ENCODE measurements at places on chromosomes 4 and X. TPM values are rescaled to one million over a fixed set of nuclear protein-coding genes. Genes with fewer than 3 reads are reported as not detected.

IL2 gene
- total RNA-seq, result not detected

DNA sequence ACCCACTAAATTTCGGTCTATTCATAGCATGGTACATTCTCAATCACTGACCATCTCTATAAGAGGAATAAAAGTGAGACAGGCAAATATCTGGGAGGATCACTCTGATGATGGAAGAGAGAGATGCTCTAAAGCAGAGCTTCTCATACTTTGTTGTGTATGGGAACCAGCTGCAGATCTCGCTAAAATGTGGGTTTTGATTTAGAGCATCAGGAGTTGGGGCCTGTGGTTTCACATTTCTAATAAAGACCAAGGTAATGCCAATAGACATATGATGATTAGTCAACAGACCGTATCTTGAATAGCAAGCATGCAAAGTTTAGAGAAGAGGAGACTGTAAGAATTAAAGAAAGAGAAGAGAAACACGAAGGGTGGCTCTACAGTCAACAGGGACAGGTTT lies 107.4 kb upstream of the FTHL17 start:
- no peak for DNase-seq

- no peak for DNase-seq
Observed at GRCh38 chrX:145213504-145213903, 33.8 kb upstream of the SPANXN1 start.

- peak; percentile 4 for DNase-seq
Observed at GRCh38 chrX:148530464-148531077, 30.2 kb downstream of the AFF2 start.

VSIG1 gene
- 4.0 TPM for total RNA-seq

GRCh38 chrX:47619486-47620302 lies at the start of gene SYN1:
Gene SYN1, minus strand, starts transcription at chrX:47619857. Its CDS starts 129 bp downstream, at chrX:47619728.
- peak; percentile 18 for DNase-seq

NAA15 gene
- 58.0 TPM for total RNA-seq

DNA sequence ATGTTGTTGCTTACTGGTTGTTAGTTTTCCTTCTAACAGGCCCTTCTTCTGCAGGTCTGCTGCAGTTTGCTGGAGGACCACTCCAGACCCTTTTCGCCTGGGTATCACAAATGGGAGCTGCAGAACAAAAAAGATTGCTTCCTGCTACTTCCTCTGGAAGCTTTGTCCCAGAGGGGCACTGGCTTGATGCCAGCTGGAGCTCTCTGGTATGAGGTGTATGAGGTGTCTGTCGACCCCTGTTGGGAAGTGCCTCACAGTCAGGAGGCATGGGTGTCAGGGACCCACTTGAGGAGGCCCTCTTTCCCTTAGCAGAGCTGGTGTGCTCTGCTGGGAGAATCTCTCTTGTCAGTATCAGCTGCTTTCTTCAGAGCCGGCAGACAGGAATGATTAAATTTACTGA lies 127.4 kb upstream of the EDA2R start:
- no peak for DNase-seq

UGT2B11 gene
- not detected for total RNA-seq

GRCh38 chr4:25760518-25761157 lies 102.2 kb downstream of the SEL1L3 start:
- peak; percentile 31 for DNase-seq

DIPK2B gene
- 0.17 TPM for total RNA-seq

DNA sequence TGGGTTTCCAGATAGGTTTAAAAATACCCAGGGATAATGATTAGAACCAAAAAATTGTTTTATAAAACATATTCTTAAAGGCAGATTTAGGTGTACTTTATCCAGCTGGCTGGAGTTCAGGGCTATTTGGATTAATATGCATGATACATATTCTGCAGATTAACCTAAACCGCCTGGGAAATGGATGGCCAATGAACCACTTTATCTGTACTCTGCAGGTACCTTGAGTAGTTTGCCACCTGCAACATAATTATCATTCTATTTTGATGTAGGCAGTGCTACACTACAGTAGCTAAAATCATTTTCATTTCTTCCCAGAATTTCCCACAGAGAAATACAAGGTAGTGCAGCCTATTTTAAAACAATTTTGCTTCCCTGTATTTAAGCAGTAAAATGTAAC lies 683.2 kb upstream of the GNPDA2 start:
- DNase-seq, result no peak

- DNase-seq, result no peak
Observed at GRCh38 chr4:20376070-20376469, 124.4 kb downstream of the SLIT2 start.

DNA sequence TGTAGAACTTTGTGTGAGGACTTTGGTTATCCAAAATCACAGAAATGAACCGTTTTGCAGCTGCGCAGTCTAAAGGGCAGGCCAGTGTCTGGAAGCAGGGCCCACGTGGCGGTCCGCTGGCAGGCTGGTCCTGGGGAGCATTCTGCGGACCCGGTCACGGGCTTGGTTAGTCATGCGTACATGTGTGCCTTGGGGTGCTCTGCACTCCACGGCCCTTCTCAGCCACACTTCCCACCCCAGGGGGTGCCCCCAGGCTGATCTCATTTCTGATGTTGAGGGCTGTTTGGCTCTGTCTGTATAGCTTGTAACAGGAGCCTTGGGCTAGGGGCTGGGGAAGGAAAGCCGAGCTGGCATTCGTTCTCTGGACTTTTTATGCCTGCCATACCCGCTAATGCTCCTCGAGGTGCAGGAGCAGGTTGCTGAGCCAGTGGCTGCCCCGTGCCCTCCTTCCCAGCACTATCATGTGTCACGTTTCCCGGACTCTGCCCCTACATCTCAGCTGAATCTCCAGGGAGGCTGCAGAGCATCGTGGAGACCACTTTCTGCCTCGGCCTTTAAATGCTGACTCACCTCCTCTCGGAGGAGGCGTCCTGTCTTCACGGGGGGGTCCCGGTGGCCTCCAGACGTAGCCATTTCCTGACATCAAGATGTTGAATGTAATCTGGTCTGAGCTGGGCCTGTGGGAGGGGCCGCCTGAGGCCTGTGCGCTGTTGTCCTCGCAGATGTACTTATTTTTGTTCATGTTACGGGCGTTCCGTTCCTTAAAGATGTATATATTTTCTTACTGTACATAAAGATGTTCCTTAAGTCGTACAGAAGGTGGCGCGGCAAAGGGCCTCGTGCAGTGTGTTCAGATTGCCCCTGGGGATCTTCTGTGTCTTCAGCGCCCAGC lies 11.4 kb upstream of the TADA2B start:
- peak; percentile 49 for DNase-seq

MAGEB17 gene
- total RNA-seq, result not detected

- DNase-seq, result no peak
Observed at GRCh38 chr4:73731968-73732610, 8.3 kb upstream of the CXCL8 start.

WDR1 gene
- total RNA-seq, result 387 TPM

DNA sequence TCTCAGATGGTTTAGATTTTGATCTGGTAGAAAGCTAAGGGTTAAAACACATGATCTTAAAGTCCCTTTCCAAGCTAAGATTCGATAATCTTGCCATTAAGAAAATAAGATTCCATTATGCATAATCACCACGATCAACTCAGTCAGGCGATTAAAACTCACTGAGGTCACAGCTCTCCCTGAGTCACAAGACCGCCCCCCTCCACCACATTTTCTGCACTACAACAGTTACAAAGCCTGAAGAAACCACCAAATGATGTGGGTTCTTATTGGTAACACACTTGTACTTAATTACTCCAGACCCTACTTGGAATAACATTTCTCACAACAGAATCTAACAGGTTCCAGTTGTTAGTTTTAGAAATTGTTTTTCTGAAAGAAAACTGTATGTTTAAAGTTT lies 62.8 kb downstream of the SH3KBP1 start:
- peak; percentile 88 for DNase-seq

DNA sequence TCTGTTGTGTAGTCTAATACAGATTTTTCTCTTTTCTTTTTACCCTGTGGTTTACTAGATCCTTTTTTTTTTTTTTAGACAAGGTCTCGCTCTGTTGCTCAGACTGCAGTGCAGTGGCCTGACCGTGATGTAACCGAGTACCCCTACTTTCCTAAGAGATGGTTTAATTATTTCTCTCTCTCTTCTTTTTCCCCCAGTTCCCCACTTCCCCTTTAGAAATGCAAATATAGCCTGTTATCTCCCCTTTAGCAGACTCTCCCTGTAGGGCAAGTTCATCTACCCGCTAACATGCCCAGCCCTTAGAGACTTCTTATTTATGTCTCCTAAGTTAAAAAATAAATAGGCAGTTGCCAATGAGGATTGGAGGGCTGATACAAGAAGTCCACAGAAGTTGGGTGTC lies 4.5 kb downstream of the SNX25 start:
- DNase-seq, result no peak

DNA sequence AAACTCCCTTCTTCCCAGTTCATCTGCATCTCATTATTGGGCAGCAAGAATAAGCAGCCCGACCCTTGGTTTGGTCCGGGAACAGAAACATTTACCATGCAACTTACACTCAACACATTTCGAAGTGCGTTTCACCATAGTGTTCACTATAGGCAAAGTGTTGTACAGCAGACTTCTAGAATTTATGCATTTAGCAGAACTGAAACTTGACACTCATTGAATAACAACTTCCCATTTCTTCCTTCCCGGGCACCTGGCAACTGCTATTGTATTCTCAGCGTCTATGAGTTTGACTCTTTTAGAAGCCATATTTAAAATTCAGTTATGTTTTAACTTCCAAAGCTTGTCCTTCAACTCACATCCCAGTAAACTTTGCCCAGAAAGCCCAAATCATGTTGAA lies 840.6 kb downstream of the NLGN4X start:
- DNase-seq, result no peak

CLGN gene
- 2.0 TPM for total RNA-seq

DNA sequence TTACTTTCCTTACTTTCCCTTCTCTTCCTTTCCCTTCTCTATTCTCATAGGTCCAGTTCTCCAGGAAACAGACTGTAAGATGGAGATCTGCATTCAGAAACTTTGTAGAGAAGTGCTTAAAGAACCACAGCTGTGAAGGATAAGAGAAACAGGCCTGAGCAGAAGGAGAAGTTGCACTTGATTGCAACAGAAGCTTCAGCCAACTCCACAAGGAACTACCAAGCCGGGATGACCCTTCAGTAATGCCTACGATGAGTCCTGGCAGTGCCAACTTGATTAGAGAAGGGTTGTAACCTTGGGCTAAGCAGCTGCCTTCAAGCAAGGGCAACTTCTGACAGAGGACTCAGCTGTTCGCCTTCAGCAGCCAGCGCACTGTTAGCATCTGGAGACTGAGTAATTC lies 413.3 kb upstream of the RASGEF1B start:
- no peak for DNase-seq

GRCh38 chr4:177220376-177220775 lies 89.3 kb upstream of the NEIL3 start:
- DNase-seq, result peak; percentile 33

ANKRD17 gene
- 108 TPM for total RNA-seq

DNA sequence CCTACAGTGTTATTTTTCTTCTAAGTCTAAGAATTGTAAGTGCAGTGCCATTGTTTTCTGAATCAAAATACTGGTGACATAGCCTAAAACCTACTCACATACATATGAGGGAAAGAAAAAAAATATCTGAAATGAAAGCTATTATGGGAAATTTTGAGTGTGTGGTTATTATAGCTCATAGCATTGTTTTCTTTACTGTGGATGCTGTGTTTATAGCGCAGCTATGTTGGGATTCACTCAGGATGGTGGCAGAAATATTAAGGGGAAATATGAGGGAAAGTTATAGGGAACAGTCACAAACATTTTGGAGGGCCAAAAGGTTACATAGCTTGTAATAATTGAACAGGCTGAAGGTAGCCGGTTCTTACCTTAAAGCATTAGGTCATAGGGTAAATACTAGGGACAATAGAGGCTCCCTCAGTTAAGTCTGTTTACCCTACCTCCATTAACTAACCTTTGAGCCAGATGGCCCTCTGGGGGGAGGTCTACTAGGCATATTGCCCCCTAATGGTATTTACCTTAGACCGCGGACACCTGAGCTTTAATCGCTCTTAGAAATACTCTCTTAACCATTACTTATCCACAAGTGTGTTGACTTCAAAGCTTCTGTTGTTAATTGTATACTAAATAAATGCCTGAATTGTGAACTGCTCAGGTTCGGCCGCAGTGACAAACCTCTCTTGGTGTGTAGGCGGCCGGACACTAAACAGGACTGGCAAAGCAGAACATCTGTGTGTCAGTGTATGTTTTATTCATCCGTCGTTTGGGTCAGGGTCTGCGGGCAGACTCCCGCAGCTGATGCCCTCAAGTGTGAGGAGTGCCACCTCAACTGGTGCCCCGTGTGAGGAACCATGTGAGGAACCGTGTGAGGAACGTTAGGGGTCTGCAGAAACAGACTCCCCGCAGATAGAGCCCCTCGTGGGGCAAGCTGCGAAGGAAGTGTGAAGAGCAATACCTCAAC lies 21.3 kb upstream of the SULT1B1 start:
- DNase-seq, result no peak

CENPVL2 gene
- not detected for total RNA-seq

DNA sequence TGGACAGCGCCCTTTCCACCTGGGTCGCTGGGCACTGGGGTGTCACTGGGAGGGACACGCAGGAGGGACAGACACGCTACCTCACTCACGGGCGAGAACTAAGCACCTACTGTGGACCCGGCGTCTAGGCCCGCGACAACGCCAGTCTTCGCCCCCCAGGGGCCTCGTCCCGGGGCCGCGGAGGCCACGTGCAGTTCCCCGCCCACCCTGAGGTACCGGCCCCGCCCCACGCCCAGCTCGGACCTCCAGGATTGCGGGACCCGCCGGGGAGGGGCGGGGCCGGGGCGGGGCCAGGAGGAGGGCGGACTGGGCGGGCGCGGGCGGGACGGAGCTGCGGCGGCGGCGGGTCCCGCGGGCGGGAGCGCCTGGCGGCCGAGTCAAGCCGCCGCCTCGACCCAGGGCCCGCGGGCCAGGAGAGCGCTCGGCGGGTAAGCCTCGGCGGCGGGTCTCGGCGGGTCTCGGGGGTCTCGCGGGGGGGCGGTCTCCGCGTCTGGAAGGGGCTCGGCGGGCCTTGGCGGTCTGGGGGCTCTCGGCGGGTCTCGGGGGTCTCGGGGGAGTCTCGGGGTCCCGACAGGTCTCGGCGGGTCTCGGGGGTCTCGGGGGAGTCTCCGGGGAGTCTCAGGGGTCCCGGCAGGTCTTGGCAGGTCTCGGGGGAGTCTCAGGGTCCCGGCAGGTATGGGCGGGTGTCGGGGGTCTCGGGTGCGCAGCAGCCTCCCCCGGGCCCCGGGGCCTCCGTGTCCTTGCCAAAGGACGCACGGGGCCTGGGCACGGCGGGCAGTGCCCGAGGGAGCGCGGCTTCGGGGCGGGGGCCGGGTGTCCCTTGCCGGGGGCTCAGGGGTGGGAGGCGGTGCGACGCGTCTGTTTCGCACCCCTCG lies at the start of gene SH3BP2:
SH3BP2 (plus strand) TSS at position 375 of the 875 bp plus-strand sequence. CDS start 27,533 bp downstream, outside the sequence.
- no peak for DNase-seq

DNA sequence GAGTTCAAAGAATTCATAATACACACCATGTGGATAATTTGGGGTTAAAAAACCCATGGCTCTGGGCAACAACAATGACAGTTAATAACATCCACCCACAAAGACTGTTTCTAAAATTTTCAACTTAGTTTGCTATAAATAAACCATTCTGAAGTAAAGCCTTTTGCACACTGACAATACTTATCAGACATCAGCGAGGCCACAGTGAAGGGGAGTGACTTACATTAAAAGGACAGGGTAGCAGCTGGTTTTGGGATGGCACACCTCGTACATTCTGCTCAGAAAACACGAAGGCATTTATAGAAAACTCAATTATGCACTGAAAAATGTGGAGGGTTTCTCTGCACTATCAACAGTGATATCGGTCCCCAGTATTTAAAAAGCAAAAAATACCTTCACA lies 4.9 kb upstream of the ASB11 start:
- DNase-seq, result no peak
